Bronchial smooth muscle cell (primary cell): ENCODE measurements at places on chromosomes 3 and 15. TPM values are rescaled to one million over a fixed set of nuclear protein-coding genes. Genes with fewer than 3 reads are reported as not detected.

CCR3 gene
- total RNA-seq: 0.09 TPM in 1 of 2 replicates, not detected in the other

CASR gene
- total RNA-seq: not detected in 2 replicates

LMAN1L gene
- total RNA-seq: not detected in 2 replicates

IP6K1 gene
- total RNA-seq: 23.2 and 31.9 TPM in 2 replicates

MST1R gene
- total RNA-seq: 0.32 and 0.86 TPM in 2 replicates

C3orf85 gene
- not detected in 2 replicates for total RNA-seq

KNG1 gene
- total RNA-seq: not detected in 2 replicates

CHRNA3 gene
- total RNA-seq: under 0.01 TPM in 2 replicates

GOLGA8N gene
- total RNA-seq: 4.3 and 4.5 TPM in 2 replicates

SLC9C1 gene
- not detected in 2 replicates for total RNA-seq

ARPP21 gene
- total RNA-seq: not detected in 2 replicates

TMC3 gene
- total RNA-seq: under 0.01 TPM in 1 of 2 replicates, not detected in the other

TP63 gene
- 0.09 TPM in 1 of 2 replicates, not detected in the other for total RNA-seq

CHST14 gene
- 5.2 and 6.0 TPM in 2 replicates for total RNA-seq

ATG3 gene
- 69.5 and 71.7 TPM in 2 replicates for total RNA-seq

TIMP4 gene
- 12.0 and 17.2 TPM in 2 replicates for total RNA-seq

STAB1 gene
- under 0.01 and 0.32 TPM in 2 replicates for total RNA-seq

TRAIP gene
- total RNA-seq: 0.77 and 2.4 TPM in 2 replicates

PLA2G4B gene
- total RNA-seq: 0.79 and 2.0 TPM in 2 replicates

KLF15 gene
- total RNA-seq: 0.47 and 0.69 TPM in 2 replicates

CD200R1 gene
- total RNA-seq: 0.09 and 0.16 TPM in 2 replicates

PSTPIP1 gene
- 0.32 TPM in 1 of 2 replicates, not detected in the other for total RNA-seq

GPR171 gene
- not detected in 2 replicates for total RNA-seq

CMTM8 gene
- total RNA-seq: 0.09 and 0.32 TPM in 2 replicates

ERC2 gene
- total RNA-seq: 0.16 TPM in 1 of 2 replicates, not detected in the other

CYP19A1 gene
- 1.7 and 1.8 TPM in 2 replicates for total RNA-seq

TLR9 gene
- under 0.01 and 0.09 TPM in 2 replicates for total RNA-seq

CX3CR1 gene
- total RNA-seq: not detected in 2 replicates

FSTL1 gene
- total RNA-seq: 526 and 654 TPM in 2 replicates

OXTR gene
- 0.09 and 0.32 TPM in 2 replicates for total RNA-seq

DUOXA2 gene
- not detected in 2 replicates for total RNA-seq

GP9 gene
- not detected in 2 replicates for total RNA-seq

PLA1A gene
- total RNA-seq: 2.1 and 3.5 TPM in 2 replicates

REC114 gene
- total RNA-seq: not detected in 2 replicates

PLD1 gene
- 9.5 and 15.5 TPM in 2 replicates for total RNA-seq

CELSR3 gene
- 0.52 and 1.1 TPM in 2 replicates for total RNA-seq

GOLGA8J gene
- 0.09 TPM in 1 of 2 replicates, not detected in the other for total RNA-seq

SLC28A2 gene
- total RNA-seq: not detected in 2 replicates
